AG09319 (cell line): ENCODE measurements at places on chromosomes 7 and 10.

- no peak for DNase-seq
Measured at GRCh38 chr7:94382132-94382531, 12.6 kb upstream of the COL1A2 start.

- DNase-seq = no peak
Measured at GRCh38 chr7:15737601-15738000, 51.1 kb upstream of the MEOX2 start.

DNA sequence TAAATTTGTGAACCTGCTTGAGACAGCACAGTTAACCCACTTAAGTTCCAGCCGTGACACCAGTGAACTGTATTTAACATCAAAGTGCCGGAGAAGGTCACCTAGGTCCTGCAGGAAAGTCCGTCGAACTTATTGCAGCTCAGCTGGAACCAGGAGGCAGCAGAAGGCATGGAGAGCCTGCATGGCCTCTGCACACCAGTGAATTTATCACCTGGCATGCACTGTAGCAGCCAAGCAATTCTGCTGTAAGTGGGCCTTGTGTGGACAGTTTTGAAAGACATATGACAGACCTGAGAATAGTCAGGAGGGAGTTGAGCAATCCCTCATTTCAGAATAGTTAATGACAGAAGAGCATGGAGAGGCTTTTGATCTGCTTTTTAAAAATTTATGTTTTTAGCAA is 108.8 kb downstream of the PLXDC2 start:
- DNase-seq = no peak

GRCh38 chr7:155555116-155555695 is 8.8 kb upstream of the CNPY1 start:
- DNase-seq = no peak

DNA sequence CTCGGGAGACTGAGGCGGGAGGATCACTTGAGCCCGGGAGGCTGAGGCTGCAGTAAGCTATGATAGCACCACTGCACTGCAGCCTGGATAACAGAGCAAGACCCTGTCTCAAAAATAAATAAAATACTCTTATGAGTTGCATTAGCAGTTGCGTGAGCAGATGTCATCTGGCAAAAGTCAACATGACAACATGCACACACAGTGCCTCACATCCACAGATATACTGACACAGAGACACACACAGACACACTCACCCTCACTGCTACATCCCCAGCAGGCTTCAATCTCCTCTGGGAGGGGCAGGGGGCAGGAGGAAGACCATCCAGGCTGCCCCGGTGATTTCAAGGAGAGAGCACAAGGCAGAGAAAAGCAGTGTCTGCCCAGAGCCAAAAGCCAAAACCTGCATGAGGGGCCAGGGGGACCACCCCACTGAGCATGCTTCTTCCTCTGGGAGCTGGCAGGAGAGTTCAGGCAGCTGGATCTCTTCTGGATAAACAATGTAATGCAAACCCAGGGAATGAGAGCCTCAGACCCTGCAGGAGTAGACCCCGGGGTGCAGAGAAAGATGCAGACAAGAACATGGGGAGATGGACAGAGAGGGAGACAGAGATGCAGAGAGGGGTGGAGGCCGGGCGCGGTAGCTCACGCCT is 9.6 kb upstream of the ELN start:
- DNase-seq = no peak

- no peak for DNase-seq
Measured at GRCh38 chr10:112509558-112510291, 62.7 kb downstream of the VTI1A start.

DNA sequence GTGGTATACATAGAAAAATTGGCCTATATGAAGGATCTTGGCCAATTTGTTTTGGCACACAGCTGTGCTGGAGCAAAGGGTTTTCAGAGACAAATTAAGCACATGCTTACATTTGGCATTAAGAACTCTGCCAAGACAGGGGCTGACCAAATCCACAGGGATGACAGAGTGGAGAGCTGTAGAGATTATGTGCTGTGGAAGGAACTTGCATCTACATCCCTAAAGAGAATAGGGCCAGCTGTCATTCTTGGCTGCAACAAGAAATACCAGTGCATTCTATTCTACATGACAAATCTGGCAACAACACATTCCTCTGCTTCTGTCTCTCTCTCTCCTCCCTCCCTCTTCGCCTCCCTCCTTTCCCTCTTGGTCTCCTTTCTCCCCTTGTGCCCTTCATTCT is 75.6 kb downstream of the POM121L12 start:
- DNase-seq = no peak

DNA sequence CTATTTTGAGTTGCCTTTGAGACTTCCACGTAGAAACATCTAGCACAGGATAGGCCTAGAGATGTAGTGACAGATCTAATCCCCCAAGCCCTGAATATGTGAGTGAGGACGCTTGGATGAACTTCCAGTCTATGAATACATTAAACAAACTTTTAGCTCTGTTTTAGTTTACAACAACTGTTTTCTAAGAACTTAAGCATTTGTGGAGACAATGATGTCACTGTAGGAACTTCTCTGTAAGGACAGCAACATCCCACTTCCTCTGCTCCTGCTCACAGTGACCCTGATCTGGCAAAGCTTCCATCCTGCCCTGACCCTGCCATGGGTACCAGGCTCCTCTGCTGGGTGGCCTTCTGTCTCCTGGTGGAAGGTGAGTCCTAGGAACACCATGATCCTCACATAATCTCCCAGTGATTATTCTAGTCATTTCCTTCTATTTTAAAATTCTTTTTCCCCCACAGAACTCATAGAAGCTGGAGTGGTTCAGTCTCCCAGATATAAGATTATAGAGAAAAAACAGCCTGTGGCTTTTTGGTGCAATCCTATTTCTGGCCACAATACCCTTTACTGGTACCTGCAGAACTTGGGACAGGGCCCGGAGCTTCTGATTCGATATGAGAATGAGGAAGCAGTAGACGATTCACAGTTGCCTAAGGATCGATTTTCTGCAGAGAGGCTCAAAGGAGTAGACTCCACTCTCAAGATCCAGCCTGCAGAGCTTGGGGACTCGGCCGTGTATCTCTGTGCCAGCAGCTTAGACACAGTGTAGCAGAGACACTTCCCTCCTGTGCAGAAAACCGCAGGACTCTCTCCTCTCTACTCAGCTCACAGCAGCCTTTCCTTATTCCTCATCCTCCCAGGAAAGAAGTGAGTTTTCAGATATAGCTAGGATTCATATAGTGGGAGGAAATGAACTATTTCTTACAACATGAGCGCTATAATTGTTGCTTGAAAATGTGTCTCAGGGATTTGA is 194.4 kb upstream of the PRSS1 start:
- DNase-seq = no peak

- DNase-seq = no peak
Measured at GRCh38 chr10:111590703-111591102, 513.9 kb downstream of the ADRA2A start.

GRCh38 chr7:106729720-106730385 is 68.9 kb upstream of the CCDC71L start:
- no peak for DNase-seq

DNA sequence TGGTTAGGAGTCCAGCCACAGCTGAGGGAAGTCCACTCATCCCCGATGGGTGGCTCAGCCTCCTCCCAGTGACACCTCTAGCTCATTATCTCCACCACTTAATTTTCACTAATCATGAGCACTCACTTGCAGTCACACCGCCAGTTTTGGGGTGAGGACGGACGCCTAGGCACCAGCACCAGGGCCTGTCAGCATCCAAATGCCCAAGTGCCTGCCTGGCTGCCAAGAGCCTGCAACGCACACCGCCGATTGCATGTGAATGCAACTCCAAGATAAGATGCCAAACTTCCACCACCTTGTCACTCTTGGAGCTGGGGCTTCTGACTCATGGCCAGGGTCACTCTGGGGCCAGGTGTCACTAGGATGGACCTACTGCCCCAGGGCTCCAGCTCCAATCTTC is 24.4 kb upstream of the SMARCD3 start:
- no peak for DNase-seq

DNA sequence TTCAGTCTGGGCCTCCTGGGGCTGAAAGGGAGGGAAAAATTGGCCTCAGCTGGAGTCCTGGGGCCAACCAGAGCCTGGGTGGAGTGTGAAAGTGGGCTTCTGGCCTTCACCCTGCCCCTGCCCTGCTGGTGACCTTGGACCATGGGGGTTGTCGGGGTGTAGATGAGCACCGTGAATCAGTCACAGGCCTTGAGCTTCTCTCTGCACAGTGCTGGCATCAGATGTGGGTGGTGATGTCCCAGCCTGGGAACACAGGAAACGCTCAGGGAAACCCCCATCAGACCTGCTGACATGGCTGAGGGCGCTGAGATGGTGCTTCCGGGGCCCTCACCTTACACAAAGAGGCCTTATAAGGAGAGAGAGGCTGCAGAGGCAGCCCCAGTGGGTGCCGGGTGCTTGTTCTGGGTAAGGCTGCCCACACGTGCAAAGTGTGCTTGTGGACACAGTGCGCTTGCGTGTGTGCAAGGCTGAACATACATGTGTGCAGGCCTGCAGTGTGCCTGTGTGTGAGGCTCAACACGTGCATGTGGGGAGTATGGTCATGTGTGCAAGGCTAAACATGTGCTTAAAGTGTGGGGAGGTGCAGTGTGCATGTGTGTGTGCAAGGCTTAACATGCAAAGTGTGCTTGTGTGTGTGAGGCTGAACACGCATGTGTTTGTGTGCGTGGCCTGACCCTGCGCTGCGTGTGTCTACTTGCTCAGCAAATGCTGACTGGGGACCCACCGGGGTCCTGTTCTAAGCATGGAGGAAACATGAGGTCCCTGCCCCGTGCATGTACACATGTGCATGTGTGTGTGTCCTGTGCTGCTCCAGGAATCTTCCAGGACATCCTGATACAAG is 6.5 kb downstream of the ARPC1B start:
- DNase-seq = no peak

- no peak for DNase-seq
Measured at GRCh38 chr10:11823122-11823988, at the start of gene PROSER2. Gene PROSER2 (plus strand): TSS chr10:11823356. CDS start chr10:11852078, 28,722 bp downstream.

DNA sequence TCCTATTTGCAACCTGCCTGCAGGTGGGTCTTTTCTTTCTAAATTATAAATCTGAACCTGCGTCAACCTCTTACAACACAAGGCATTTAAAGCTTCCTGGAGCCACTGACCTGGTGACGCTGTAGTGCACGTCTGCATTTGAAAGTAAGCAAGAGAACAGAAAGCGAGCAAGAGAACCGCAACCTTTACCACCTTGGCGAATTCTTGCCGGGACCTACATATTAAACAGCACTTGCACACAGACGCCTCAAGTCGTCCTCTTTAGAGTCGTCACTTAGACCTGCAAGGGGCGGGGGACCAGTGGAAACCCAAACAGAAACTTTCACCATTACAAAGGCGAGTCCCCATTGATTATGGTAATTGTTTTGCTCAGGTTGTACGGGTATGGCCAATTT is 9.5 kb downstream of the GLI3 start:
- DNase-seq = no peak

DNA sequence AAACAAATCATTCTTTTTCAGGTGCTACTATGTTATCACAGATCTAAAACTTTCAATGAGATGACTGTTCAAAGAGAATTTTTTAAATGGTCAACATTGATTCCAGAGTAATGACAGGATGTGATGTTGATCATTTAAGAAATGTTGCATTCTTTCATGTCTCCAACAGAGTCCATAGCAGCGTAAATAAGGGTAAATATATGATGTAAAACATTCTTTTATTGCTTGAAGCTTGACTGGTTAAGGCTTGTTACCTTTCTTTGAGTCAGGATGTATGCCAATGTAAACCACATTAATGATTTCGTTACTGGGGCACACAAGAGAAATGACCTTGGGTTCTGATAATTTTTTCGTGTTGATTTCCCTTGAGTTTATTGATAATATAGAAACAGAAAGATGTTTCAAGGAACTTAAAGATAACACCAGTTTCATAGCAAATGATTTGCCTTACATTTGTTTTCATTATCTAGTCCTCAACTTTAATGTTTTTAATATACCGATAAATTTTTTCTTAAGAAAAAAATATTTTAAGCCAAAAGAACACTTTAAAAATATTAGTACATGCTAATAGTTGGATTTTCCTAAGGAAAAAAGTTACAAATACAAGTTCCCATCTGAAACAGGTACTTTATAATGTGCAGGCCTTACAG is 3.5 kb downstream of the STK17A start:
- no peak for DNase-seq

DNA sequence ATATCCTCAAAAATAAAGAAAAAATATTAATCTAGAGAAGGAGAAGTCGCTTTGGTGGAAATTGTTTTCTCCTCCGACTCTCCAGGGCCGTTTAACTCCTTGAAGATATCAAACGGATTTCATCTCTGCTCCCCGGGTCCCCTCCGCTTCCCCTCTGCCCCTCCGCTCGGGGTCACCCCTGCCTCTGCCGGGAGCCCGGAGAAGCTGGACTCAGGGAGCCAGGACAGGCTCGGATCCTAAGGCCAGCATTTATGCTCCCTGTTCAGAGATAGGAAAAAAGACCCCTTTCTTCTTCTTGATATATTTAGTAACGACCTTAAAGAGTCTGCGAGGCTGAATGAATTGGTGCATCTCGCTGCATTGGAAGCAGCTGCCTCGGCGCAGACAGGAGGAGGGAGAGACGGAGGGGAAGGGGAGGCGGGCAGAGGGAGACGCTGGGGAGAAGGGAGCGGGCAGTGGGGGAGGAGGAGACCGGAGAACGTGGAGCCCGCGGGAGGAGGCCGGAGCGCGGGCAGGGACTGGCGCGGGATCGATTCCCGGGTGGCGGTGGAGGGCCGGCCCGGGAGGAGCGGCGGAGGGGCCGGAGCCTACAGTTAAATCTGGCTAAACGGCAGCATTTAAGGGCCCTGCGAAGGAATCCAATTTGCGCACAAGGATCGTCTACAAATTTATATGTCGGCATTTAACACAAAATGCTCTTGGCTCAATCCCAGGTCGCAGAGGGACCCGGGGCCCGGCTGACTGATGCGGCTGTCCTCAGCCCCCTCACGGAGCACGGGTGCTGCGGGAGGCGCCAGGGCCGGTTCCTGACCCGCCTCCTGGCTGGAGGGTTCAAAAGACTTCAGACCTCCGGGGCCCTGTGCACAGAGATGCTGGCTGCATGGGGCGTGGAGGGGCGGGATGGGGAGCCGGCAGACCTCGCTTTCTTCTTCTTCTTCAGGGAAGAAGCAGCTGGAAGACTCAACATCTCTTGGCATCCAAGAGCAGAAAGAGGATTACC is 55.6 kb downstream of the CRTAC1 start:
- no peak for DNase-seq

- DNase-seq = no peak
Measured at GRCh38 chr7:122380992-122381391, 76.4 kb upstream of the FEZF1 start.

DNA sequence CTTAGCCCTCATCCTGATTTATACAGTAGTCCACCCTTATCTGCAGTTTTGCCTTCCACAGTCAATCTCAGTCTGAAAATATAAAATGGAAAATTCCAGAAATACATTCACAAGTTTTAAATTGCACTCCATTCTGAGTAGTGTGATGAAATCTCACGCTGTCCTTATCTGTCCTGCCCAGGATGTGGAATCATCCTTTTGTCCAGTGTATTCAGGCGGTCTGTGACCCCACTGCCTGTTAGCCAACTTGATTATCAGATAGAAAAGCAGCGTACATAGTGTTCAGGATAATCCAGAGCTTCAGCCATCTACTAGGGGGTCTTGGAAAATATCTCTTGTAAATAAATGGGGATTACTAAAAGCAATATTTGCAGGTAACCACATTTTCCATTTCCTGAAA is 146.3 kb downstream of the MALRD1 start:
- no peak for DNase-seq
